ENCODE measurements at places on chromosomes 16 and 17.

- DNase-seq = no peak
Measured at GRCh38 chr17:40443988-40444899, 994 bp downstream of the IGFBP4 start.

DNA sequence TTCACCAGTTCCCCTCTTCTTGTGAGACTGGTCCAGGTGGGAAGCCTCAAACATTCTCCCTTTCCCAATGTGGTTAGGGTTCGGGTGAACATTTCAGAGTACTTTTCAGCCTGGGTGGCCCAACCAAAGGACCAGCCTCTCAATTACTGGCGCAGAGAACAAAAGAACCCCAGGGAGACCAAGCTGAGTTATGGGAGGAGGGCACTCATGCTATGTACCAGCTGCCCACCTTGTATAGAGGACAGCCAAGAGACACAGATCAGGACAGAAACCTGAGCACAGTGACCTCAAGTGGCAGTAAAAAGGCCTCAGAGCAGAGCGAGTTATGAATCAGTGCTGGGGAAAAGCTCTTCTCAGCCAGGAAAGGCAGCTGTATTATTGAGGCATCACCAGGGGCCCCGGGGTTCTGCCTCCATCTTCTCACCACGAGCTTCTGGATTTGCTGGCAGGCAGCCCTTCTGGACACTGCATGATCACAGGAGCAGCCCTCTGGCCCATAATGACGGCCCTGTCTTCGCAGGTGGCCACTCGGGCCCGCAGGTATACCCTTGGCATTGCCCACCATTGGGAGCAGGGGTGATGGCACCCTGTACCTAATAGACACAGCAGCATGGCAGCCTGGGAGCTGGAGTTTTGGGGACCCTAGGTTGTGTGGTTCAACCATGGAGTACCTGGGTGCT, 3.8 kb downstream of the G6PC3 start:
- no peak for DNase-seq

DNA sequence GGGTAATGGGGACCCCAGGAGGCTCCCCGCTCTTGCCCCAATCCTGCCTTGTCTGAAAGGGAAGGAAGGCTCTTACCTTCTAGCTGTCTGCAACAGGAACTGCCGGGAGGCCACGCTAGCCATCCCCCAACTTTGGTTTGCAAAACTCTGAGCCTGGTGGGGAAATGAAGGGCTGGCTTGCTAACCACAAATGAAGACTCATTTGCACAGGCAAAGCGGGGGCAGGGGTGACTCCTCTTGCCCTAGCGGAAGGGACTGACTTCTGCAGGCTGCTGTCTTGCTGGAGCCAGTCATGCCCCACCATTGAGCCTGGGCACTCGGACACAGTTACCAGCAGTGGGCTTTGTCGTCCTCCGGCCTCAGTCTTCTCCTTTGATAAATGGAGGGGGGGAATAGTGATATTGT, 52.6 kb downstream of the PLCG2 start:
- DNase-seq = no peak

DNA sequence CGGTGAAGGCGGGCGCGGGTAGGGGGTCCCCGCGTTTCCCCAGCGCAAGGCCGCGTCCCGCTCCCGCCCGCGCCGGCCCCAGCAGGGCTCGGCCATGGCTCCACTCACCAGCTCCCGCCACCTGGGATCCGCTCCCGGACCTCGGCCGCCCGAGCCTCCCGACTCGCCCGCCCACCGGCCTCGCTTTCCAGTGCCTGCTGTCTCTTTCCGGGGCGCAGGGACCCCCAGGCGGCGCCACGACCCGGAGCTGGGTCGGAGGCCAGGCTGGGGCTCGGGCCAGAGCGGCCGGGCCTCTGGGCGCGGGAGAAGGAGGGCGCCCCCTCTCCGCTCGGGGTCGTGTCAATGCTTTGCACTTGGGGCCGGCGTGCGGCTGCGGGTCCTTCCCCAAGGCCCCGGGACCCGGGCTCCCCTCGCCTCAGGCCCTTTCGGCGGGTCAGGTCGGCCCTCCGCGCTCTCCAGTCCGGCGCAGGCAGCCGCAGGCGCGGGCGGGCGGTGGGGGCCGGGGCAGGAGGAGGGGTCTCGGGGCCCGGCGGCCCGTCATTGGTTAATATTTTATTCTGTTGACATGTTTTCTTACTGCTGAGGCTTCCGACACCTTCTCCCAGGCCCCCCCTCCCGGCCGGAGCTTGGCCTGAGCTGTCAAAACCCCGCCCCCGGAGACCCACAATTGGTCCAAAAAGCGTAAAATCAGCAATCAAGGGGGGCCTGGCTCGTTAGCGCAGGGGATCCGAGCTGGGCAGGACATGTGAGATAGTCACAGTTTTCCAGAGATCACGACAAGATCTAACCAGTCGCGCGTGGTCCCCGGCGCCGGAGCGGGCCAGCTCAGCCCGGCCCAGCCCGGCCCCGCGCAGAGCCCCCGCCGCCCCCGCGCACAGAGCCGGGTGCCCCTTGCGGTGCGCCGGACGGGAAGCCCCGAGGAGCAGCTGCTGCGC, at the start of gene TBX2:
Gene TBX2 (plus strand): TSS at position 713 of the 935 bp plus-strand sequence. CDS start 334 bp downstream, outside the sequence.
- peak; percentile 68 for DNase-seq

GRCh38 chr17:9298776-9299295, 276.8 kb downstream of the STX8 start:
- no peak for DNase-seq

DNA sequence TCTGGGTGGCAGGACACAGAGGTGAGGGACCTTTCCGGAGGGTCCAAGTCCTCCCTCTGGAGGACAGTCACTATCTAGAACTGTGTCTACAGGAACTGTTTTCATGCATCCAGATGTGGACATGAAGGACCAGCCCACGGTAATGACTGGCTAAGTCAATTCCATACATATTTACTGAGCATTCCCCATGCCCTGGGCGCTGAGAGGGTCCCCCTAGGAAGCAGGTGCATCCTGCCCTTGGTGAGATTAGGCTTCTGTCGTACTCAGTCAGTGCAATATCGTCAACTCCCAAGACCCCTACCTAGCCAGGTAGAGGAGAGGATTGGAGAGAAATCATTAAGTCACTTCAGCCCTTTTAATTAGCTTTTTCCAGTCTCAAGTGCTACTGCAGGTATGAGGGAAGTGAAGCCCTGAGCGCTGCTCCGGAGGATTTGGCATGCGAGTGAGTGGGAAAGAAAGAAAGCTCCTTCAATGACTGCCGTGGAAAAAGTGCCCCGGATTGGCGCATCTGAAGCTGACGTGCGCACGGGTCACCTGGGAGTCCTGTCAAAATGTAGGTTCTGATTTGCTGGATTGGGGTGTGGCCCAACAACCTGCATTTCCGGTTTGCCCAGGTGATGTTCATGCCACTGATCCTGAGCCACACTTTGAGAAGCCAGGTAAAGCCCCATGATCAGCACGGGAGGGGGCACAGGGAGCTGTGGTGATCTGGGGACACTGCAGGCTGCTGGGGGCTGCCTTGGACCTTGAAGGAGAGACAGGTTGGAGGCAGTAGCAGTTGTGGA, 367.4 kb upstream of the TNRC6C start:
- DNase-seq = no peak

GRCh38 chr16:14502932-14503741, 126.9 kb downstream of the PARN start:
- DNase-seq = no peak

GRCh38 chr17:27552276-27552732, 78.7 kb upstream of the LGALS9 start:
- no peak for DNase-seq

DNA sequence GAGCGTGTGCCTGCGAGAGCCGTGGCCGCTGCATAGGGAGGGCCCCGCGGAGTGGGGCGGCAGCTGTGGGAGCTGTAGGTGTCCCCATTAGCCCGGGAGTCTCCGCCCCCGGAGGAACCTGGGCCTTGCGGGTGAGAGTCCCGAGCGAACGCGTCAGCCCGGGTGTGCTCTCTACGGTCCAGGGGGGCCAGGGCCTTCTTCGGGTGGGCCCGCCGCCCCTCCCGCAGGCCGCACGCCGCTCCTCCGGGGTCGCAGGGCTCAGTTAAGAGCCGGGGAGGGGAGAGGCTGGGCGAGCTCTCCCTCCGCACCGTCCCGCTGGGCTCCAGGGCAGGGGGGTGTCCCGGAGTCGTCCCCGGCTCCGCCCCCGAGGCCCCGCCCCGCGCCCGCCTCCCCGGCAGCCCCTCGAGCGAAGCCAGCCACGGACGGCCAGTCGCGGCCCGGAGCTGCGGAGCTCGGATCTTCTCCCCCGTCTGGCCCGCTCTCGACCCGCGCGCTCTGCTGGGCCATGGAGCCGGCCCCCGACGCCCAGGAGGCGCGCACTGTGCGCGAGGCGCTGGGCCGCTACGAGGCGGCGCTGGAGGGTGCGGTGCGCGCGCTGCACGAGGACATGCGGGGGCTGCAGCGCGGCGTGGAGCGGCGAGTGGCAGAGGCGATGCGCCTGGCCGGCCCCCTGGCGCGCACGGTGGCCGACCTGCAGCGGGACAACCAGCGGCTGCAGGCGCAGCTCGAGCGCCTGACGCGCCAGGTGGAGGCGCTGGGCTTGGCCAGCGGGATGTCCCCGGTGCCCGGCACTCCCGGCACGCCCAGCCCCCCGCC, at the start of gene SMTNL2:
Gene SMTNL2 (plus strand): TSS at position 429 of the 816 bp plus-strand sequence. CDS start 77 bp downstream, at position 506.
- no peak for DNase-seq

- no peak for DNase-seq
Measured at GRCh38 chr17:83078378-83079351, 744 bp upstream of the METRNL start.

DNA sequence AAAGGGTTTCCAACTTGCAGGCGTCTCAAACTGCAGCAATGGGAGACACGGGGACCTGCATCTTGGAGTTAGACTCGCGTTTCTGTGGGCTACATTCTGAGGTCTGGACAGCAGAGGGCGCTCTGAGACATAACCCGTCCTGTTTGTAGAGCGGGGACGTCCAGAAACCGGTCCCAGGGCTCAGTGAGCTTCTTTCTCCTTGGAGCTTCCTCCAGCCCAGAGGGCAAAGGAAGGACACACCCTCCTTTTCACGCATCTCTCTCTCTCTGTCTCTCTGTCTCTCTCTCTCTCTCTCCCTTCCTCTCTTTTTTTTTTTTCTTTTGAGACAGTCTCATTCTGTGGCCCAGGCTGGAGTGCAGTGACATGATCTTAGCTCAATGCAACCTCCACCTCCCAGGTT, 19.8 kb downstream of the COX4I1 start:
- DNase-seq = no peak

- DNase-seq = no peak
Measured at GRCh38 chr17:418421-418751, 65.8 kb upstream of the RPH3AL start.

GRCh38 chr17:77124192-77124889, 16.4 kb upstream of the SEC14L1 start:
- DNase-seq = no peak

GRCh38 chr17:82884341-82884969, 44.6 kb upstream of the ZNF750 start:
- no peak for DNase-seq

DNA sequence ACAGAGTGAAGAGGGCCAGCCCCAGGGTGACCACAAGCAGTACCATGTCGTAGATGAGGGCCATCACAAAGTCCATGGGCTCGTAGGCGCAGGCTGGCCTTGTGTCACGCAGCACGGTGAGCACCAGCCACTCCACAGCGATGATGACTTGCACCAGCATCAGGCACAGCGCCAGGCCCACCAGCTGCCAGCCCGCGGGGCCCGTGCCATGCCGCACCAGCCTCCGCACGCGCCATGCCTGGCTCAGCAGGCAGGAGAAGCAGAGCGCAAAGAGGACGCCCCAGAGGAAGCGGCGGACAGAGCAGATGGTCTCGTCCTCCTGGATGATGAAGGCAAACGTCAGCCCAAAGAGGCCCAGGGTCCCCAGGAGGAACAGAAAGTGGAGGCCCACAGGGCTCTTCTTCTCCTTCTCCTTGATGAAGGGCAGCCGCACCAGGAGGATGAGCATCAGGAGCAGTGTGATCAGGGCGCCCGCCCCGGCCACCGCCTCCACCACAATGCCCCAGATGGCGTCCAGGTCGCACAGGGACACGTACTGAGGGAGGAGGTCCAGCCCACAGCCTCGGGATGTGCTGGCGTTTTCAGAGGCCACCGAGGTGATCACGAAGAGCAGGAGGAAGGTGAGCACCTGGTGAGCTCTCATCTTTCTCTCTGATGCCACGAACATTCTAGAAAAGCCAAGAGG, 12.3 kb downstream of the GPRC5B start:
- DNase-seq = no peak

DNA sequence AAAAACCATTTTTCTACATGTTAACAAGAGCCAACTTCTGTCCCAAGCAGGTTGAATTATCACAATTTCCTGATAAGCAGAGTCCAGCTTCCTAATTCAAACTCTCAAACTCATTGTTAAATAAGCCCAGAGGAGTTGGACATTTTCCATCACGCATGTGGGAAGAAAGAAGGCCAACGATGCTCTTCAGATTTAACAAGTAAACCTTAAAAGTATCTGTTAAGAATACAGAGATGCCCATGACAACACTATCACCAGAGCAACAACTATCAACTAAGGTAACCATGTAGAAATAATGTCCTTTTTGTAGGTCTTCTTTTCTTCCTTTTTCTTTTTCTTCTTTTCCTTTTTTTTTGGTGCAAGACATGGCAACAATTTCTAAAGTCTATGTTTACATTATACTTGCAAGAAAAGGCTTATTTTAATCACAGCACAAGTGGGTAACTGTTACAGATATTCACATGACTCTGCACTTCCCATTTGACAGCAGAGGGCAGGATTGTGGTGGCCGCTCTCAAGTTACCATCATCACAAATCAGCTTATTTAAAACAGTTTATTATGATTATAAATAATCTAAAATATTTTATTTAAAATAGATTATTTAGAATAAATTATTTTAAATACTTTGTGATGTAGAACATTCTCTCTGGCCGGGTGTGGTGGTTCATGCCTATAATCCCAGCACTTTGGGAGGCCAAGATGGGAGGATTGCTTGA, 35.7 kb upstream of the DHRS7B start:
- DNase-seq = no peak

DNA sequence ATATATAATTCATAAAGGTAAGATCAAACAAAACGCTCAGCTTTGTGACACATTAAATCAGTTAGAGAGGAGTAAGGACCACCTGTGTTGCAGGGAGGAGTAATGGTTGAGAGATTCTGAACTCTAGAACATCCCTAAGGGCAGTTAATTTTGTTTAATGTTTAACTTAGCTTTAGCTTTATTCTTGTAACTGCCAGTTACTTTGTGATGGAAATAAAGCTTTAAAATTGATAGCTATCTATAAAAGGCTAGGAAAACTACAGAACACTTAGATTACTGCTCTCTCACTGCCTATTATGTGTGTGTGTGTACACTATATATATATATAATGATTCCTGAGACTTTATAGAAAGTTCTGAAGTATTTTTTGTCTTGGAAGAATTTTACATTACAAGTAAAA, 37.8 kb downstream of the PTRH2 start:
- DNase-seq = no peak

- DNase-seq = peak; percentile 72
Measured at GRCh38 chr17:60435244-60436167, 13.2 kb downstream of the CHCT1 start.

- no peak for DNase-seq
Measured at GRCh38 chr16:62021161-62021581, 15.1 kb downstream of the CDH8 start.
